Astrocyte of the spinal cord (primary cell): ENCODE measurements at places on chromosomes 4 and X.
A peak's percentile ranks its signal among the peaks of the same experiment; 100 is the strongest.

DNA sequence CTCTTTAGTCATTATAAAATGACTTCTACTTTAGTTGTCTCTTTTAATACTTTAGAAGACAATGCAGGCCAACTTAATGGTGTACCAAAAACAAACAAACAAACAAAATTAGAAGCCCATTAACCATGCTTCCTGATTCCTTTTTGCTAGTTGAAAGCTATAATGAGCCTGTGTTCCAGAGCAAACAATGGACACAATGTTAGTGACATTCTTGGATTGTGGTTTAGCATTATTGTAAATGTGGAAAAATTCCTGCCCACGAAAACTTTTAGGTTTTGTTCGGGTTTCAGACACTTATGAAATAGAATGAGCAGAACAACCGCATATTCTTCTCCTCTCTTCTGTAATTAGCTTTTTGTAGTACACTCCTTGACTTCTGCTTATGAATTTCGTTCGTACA, 1682.7 kb upstream of the PCDH7 start:
- DNase-seq: no peak

GRCh38 chr4:37299468-37299867, 54.9 kb downstream of the NWD2 start:
- no peak for DNase-seq

GRCh38 chr4:41144812-41145211, 69.5 kb downstream of the APBB2 start:
- peak; percentile 27 for DNase-seq

- no peak for DNase-seq
Observed at GRCh38 chr4:62344474-62344873, 1144.3 kb downstream of the ADGRL3 start.

- no peak for DNase-seq
Observed at GRCh38 chrX:107902721-107903120, 77.1 kb downstream of the MID2 start.

GRCh38 chr4:45063696-45064095, 337.3 kb upstream of the GNPDA2 start:
- no peak for DNase-seq

GRCh38 chrX:20437683-20438082, 171.0 kb upstream of the RPS6KA3 start:
- no peak for DNase-seq

DNA sequence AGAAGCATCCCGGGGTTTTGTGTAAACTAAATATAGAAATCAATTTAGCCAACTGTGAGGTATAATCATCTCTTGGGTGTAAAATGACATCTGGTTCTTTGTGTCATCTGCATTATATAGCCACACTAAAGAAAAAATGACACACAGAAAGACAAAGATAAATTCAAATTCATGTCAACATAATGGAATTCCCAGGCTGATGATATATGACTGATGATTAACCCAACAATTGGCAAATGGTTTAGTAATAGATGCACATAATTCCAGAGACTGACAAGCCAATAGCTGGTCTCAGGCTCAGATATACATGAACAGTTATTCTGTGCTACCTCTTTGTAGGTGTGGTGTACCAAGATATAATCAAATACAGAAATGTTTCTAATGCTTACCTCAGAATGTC, 375.4 kb upstream of the PITX2 start:
- no peak for DNase-seq

- DNase-seq: no peak
Observed at GRCh38 chr4:77797239-77797638, 21.9 kb downstream of the CNOT6L start.

- peak; percentile 67 for DNase-seq
Observed at GRCh38 chr4:112348488-112349158, 51.5 kb downstream of the ALPK1 start.

DNA sequence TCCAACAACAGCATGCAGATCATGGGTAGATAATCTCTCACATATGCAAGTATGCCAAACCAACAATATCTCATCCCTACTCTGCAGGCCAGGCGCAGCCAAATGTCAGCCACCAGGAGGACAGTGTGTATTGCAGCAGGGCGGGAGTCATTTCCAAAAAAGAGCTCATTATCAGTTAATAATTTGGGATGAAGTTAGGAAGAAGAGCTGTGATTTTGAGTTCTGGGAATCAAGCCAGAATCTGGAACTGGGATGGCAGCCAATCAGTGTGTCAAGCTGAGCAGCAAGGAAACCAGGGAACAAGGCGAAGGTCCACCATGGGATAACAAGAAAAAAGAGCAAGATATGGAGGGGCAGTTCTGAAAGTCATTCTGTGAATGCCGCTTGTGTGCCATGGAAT, 88.2 kb upstream of the CAMK2D start:
- DNase-seq: no peak

- no peak for DNase-seq
Observed at GRCh38 chr4:163243297-163243981, 76.7 kb upstream of the NAF1 start.

GRCh38 chrX:2928191-2928582, 952 bp downstream of the ARSD start:
- DNase-seq: no peak

GRCh38 chr4:53043891-53044650, 182.0 kb downstream of the RASL11B start:
- DNase-seq: no peak

DNA sequence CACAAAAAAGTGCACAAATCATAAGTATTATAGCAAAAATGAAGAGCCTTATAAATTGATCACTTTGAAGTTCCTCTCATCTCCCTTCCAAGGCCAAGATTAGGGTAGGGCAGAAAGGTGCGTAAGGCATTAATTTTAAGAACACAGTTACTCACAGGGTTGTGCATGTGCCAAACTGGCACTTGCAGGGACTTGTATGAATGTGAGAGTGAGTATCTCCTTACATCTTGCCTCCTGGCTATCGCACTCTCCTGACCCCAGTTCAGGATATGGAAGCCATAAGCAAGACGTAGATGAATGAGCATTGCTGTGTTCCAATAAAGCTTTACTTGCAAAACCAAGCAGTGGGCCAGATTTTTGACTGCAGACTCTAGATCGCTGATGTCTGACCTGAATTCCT, 510.1 kb upstream of the AADAT start:
- DNase-seq: no peak

GRCh38 chrX:37745354-37745753, 34.5 kb upstream of the CYBB start:
- peak; percentile 60 for DNase-seq

GRCh38 chrX:118108304-118108703, 8.3 kb downstream of the KLHL13 start:
- DNase-seq: no peak

DNA sequence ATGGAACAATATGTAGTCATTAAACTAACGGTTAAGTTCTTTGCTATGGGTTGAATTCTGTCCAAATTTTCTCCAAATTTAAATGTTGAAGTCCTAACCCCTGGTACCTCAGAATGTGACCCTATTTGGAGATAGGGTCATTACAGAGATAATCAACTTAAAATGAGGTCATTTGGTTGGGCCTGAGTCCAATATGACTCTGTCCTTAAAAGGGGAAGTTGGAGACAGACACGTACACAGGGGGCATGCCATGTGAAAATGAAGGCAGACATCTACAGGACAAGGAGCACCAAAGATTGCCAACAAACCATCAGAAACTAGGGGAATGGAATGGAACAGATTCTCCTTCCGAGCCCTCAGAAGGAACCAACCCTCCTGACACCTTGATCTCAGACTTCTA, 492.0 kb upstream of the FTHL17 start:
- DNase-seq: no peak

DNA sequence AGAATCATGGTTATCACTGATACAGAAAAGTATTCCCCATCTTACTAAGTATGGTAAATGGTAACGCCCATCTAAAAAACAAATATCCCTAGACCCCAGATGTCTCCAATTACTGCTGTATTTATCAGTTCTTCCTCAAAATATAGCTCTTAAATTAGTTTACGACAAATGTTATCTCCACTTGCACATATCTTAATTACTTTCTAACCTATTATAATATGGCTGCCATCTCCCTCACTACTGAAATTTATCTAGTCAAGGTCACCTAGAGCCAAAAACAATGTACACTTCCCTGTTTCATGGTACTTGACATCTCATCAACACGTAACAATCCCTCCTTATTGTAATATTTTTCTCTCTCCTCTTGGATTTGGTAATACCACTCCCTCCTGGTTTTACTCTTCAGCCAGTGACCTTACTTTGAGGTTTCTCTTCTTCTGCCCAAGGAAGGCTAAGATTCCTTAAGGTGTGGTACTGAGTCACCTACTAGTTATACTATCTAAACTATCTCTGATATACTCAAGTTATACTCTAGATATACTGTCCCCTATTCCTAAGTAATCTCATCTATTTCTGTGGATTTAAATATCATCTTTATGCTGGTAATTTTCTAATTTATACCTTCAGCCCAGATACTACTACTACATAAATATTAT, 8.6 kb downstream of the LCORL start:
- no peak for DNase-seq
